Skin of body (tissue), 3 donors: ENCODE measurements at places on chromosomes 1 and 21. TPM values are rescaled to one million over a fixed set of nuclear protein-coding genes. Genes with fewer than 3 reads are reported as not detected.

The CYP4A22 gene
- total RNA-seq, result not detected

The AADACL4 gene
- total RNA-seq, result 0.79 TPM

The LCE1B gene
- 1.9 TPM for total RNA-seq

The GBP7 gene
- total RNA-seq, result not detected

- DNase-seq, result no peak
Observed at GRCh38 chr1:226479474-226479873, 69.1 kb upstream of the STUM start.

GRCh38 chr1:92730476-92730875, 54.4 kb downstream of the EVI5 start:
- no peak for DNase-seq
